ENCODE measurements at places on chromosomes 4 and X.

DNA sequence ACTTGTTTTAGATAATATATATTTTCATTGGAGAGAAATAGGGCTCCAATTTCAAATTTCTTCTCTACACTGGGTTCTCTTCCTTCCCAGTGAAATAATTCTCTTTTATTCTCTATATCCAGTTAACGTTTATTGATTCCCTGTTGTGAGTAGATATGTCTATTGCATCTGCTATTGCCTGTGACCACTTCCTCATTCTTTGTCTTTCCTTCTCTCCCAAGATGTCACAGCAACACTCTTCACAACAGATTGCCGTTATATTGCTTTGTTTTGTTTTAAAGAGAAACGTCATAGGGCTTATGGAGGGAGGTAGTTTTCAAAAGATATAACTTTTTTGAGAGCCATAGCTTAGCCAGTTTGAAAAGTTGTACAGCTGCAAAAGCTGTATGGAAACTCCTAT lies 343.8 kb downstream of the ARHGAP24 start:
- no peak for DNase-seq

- DNase-seq = no peak
Measured at GRCh38 chr4:186707996-186708395, 15.7 kb downstream of the FAT1 start.

DNA sequence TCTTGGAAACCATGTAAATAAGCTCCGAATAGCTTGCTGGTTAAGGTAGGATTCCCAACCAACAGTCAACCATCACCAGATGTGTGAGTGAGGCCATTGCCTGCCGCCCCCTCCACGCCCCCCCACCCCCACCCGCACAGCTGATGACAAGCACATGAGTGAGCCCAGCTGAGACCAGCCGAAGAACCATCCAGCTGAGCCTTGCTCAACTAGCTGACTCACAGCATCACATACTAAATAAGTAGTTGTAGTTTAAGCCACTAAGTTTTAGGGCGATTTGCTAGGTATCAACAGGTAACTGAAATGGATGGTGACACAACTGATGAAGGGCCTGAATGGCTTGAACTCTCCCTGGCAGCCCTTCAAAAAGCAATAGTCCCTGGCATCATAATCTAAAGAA lies 1.6 kb upstream of the CCDC149 start:
- DNase-seq = no peak

- no peak for DNase-seq
Measured at GRCh38 chrX:110462957-110463356, 104.3 kb downstream of the RTL9 start.

GRCh38 chr4:53744446-53745160 lies 153.3 kb upstream of the LNX1 start:
- DNase-seq = no peak

DNA sequence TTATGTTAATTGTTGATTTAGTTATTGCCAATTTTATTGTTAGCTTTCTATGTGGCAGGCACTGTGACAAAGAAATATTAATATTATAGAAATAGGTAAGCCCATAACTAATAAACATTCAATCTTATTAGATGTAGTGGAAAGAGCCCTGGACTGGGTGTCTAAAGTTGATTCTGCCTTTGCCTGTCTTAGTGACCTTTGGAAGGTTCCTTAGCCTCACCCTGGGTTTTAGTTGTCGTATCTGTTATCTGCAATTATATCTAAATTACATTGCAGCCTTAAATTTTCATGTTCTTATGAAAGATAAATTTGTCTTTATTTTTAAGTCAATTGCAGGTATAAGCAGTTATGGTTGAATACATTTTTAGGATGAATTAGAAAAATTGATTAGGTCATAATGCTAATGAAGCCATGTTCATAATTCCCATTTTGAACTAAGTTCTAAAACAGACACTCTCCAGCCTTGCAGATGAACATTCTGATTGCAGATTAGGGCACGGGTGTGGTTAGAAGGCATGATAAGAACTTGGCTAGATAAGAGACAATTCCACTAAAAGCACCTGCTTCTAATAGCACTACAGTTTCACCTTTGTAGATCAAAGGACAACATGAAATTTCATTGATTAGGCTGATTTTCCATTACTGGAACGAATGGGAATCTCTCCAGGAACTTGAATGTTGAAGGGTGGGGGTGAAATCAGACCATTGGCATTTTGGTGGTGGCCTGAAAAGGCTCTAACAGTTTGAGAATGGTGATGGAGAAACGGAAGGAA lies 17.3 kb upstream of the ENPEP start:
- no peak for DNase-seq

GRCh38 chrX:77788050-77788449 lies 2.0 kb upstream of the ATRX start:
- DNase-seq = no peak

DNA sequence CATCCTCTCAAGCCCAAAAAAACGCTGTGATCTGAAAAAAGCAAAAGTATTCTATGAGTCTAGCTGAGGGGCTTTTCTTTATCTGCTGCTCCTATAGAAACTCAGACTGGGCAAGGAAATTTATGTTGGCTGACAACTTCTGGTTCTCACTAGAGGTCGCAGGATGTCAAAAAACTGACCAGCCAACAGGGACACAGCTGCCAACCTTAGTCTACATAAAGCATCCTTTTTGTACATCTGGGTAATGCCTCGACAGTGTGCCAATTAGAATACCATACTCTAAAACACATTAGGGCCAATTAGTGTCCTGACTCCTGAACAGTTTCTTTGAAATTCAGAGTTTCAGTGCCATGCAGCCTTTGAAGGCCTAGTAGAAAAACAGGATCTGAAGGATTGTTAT lies 8.8 kb upstream of the TLL1 start:
- DNase-seq = no peak

- DNase-seq = no peak
Measured at GRCh38 chr4:173527103-173527891, 2.7 kb downstream of the HAND2 start.

DNA sequence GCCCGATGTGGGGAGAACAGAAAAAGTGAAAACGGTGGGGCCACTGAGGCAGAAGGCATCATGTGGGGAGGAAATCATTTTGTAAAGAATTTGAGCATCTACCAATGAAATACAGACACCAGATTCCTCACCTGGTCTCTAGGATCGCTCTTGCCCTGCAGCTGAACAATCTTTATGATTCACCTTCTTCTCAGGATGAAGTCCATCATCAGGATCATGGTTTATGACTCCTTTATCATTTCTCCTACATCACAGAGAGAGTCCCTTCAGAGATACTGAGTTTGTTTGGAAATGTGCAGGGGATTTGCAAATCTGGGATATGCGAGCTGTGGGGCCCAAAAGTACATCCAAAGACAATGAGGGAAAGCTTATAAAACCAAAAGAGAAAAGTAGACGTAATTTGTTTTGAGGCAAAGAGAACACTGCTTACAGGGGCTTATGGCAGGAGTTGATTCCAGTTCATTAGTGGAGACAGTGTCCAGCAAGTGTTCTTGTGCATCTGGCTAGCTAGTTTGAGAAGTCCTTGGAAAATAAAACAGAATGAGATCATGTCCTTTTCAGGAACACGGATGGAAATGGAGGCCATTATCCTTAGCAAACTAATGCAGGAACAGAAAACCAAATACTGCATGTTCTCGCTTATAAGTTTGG lies 15.3 kb upstream of the ANXA5 start:
- DNase-seq = no peak

GRCh38 chr4:48225368-48226141 lies 44.1 kb downstream of the TEC start:
- DNase-seq = no peak

DNA sequence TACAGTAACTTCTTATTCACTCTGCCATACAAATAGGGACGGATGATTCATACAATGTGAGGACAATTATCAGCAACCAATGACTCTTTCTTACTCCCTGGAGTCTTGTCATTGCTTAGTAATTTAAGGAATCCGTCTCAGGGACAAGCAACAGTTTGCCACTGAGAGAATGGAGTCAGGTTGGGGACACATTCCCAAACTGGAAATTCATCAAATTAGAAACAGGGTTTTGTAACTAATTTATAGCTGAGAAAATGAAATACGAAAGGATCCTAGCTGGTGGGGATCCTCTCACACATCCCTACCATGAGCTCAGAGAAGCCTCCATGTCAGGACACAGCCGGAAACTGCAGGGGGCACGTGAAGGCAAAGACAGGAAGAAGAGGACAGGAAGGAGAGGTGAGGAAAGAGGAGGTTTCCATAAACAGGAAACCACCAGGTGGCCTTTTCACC lies 50.4 kb upstream of the KDR start:
- no peak for DNase-seq

DNA sequence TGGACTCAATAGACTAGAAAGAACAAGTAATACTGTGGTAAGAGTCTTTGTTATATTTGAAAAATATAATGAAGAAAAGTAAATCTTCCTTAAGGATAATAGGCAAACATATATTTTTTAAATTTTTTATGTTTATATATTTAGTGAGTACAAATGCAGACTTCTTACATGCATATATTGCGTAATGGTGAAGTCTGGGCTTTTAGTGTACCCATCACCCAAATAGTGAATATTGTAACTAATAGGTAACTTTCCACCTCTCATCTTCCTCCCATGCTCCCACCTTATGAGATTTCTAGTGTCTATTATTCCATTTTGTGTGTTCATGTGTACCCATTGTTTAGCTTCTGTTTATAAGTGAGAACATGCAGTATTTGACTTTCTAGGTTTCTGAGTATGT lies 711.2 kb upstream of the NDST4 start:
- DNase-seq = no peak

GRCh38 chr4:66300336-66300934 lies 630.1 kb upstream of the EPHA5 start:
- no peak for DNase-seq

DNA sequence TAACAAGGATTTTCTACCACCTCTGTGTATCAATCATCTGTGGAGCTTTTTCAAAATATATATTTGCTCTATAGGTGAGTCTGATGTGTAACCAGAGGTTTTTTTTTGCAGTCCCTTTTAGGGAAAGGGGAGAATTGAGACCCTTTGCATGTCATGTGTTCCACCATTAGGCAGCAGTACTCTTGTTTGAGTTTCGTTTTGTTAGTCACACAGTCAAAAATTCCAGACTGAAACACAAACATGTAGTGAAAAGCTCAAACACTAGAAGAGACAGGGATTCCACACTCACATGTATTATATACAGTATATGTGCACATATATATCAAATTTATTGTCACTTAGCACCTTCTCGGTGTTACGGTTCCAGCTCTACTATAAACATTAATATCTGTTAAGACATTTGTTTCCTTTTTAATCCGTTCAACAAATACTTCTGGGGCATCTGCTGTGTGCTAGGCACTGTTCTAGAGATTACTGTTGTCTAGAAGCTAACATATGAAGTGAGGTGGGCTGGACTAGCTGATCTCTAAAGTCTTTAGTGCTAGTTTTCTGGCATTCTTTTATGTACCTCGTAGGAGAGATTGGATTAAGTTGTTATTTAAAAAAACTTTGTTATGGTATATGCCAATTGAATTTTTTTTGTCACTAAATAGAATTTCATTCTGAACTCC lies 5.5 kb downstream of the USP9X start:
- DNase-seq = no peak

- no peak for DNase-seq
Measured at GRCh38 chr4:34371676-34372075, 1872.6 kb downstream of the ARAP2 start.

- no peak for DNase-seq
Measured at GRCh38 chr4:174403177-174403543, 119.1 kb downstream of the HPGD start.

GRCh38 chr4:182869697-182870096 lies 47.5 kb downstream of the DCTD start:
- DNase-seq = no peak

DNA sequence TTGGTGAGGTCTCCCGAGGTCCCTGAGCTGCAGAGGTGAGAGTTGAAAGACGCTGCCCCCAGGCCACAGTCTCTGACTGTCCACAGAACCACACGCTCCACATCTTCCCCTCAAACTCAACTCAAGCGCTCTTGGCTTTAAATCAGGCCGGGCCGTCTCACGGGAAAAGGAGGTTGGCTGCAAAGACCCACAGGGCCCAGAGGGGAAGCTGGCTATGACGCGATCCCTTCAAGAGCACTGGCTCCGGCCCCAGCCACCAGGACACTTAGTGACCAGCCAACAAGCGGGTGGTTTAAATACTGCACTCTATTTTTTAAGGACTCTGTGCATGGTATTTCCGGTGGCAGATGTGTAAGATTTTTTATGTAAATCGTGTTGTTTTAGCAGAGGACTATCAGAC lies 19.9 kb downstream of the LRPAP1 start:
- DNase-seq = no peak

DNA sequence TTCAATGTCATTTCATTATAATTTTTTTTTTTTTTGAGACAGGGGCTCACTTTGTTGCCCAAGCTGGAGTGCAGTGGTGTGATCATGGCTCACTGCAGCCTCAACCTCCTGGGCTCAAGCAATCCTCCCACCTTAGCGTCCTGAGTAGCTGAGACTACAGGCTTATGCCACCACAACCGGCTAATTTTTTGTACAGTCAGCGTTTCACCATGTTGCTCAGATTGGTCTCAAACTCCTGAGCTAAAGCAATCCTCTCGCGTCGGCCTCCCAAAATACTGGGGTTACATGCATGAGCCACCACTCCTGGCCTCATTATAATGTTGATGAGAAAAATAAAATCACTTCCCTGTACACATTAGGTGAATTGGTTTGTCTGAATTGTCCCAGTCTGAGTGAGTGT lies 16.9 kb downstream of the TAF7L start:
- no peak for DNase-seq

DNA sequence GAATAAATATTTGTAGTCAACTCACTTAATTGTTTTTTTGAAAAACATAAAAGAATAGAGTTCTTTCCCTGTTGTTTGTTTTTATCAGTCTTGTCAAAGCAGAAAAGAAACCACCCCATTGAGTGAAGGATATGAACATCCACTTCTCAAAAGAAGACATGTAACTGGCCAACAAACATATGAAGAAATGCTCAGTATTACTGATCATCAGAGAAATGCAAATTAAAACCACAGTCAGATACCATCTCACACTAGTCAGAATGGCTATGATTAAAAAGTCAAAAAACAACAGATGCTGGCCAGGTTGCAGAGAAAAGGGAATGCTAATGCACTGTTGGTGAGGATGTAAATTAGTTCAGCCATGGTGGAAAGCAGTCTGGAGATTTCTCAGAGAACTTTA lies 326.1 kb upstream of the EMCN start:
- DNase-seq = no peak

DNA sequence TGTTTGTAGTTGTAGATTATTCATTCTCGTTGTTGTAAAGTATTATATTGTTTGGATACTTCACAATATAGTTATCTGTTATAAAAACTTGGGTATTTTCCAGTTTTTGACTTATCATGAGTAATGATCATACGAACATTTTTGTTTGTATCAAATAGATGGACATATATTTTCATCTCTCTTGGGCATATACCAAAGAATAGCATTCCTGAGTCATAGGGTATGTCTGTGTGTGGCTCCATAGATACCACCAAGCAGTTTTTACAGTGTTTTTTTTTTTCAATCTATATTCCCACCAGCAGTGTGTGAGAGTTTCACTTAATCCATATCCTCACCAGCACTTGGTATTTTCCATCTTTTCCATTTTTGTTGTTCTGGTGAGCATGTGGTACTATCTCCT lies 89.7 kb upstream of the RAB40AL start:
- no peak for DNase-seq
